ENCODE measurements at places on chromosomes 7 and 10. TPM values are rescaled to one million over a fixed set of nuclear protein-coding genes. Genes with fewer than 3 reads are reported as not detected.

GRCh38 chr7:52462474-52462873 lies 573.0 kb upstream of the POM121L12 start:
- H3K4me3 ChIP-seq: no peak overlapping the region
- H3K27ac ChIP-seq: peak overlapping the region; percentile 54
- peaks cover 12% of the 10 kb centered on the region for H3K4me1 ChIP-seq
- no peak for DNase-seq

GRCh38 chr10:119025336-119025735 lies 4.2 kb upstream of the NANOS1 start:
- H3K4me3 ChIP-seq: no peak overlapping the region
- peaks cover 48% of the 10 kb centered on the region for H3K4me1 ChIP-seq
- H3K27ac ChIP-seq: peak overlapping the region; percentile 42
- H3K27me3 ChIP-seq: no peaks in the 10 kb centered on the region
- peak; percentile 85 for DNase-seq

GRCh38 chr10:62577666-62578291 lies 203.6 kb downstream of the ZNF365 start:
- no peaks in the 10 kb centered on the region for H3K36me3 ChIP-seq
- no peaks in the 10 kb centered on the region for H3K27me3 ChIP-seq
- no peak for DNase-seq
- no peak overlapping the region for H3K27ac ChIP-seq
- peaks cover 4% of the 10 kb centered on the region for H3K4me1 ChIP-seq

GRCh38 chr10:77192402-77192801 lies 445.2 kb downstream of the KCNMA1 start:
- H3K4me3 ChIP-seq: no peak overlapping the region
- peaks cover 46% of the 10 kb centered on the region for H3K4me1 ChIP-seq
- H3K27ac ChIP-seq: no peak overlapping the region
- peak; percentile 88 for DNase-seq
- H3K36me3 ChIP-seq: no peaks in the 10 kb centered on the region
- no peaks in the 10 kb centered on the region for H3K27me3 ChIP-seq

DNA sequence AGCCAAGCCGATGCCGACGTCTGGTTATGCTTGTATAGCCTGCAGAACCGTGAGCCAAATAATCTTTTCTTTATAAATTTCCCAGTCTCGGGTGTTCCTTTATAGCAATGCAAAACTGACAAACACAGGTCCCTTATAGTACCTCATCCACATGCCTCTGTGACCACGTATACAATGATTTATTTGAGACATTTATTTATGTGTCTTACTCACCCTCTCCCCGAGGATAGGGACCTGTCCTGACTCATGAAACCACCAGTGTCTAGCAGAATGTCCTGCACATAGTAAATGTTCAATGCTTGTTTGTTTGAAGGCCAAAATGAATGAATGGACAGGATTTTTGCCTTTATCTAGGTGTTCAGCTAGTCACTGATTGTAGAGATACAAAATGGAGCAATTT lies 147.9 kb upstream of the FZD8 start:
- no peaks in the 10 kb centered on the region for H3K27me3 ChIP-seq
- peaks cover 40% of the 10 kb centered on the region for H3K4me1 ChIP-seq
- peak overlapping the region; percentile 5 for H3K4me3 ChIP-seq
- peak; percentile 100 for DNase-seq
- H3K36me3 ChIP-seq: peaks cover 19% of the 10 kb centered on the region

DNA sequence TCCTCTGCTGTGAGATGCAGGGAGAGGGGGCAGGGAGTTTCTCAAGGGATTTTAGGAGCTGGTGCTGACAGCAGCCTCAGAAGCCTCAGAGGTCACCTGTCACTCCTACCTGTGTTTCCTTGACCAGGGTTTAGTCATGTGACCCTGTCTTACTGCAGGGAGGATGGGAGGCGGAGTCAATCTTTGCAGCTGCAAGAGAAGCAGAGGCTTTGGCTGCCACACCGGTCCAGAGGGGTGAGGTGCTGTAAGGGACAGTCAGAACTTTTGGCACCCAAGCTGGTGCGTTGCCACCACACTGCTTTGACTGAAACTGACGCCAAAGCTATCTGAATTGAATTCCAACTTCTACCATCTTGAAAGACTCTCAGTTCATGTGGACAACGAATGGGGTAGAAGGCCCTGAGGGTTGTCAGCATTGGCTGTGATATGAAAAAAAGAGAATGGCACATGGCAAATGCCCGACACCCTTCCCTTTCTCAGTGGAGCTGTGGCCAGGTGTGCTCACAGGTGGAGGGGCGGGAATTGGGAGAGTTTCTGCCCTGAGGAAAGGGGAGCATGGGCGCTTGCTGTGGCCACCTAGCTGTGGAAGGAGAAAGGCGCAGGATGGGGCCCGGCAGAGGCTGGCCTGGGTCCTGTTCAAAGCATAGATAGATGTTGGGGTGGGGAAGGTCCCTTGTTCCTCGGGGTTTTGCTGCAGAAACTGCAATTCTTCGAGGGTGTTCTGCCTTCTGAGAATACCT lies 69.3 kb downstream of the ARHGAP22 start:
- no peaks in the 10 kb centered on the region for H3K27me3 ChIP-seq
- no peak overlapping the region for H3K27ac ChIP-seq
- no peaks in the 10 kb centered on the region for H3K4me1 ChIP-seq
- H3K4me3 ChIP-seq: no peak overlapping the region
- peak; percentile 34 for DNase-seq

DNA sequence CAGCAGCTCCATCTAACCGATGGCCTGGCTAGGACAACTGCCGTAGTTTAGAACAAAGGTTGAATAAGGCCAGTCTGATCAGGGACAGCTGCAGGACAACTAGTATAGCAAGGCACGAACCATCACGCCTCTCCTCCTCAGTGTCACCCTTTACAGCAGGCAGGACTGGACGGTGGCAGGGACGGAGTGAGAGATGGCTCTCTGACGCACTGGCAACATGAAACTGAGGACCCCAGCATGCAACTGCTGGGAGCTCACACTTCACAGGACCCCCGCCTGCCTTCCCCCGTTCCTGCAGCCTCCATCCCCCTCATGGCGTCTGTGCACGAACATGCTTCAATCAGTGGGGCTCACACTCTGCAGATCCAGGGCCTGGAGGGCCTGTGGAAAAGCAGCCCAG lies 53.7 kb downstream of the ZRANB1 start:
- H3K4me1 ChIP-seq: no peaks in the 10 kb centered on the region
- peaks cover 7% of the 10 kb centered on the region for H3K36me3 ChIP-seq
- no peak overlapping the region for H3K27ac ChIP-seq
- no peak overlapping the region for H3K4me3 ChIP-seq
- DNase-seq: no peak

- no peaks in the 10 kb centered on the region for H3K27me3 ChIP-seq
- no peak for DNase-seq
- H3K4me3 ChIP-seq: no peak overlapping the region
- H3K4me1 ChIP-seq: no peaks in the 10 kb centered on the region
These were observed 23.6 kb downstream of the C7orf57 start for GRCh38 chr7:48058990-48059389.

ASAH2 gene
- 14.0 TPM for total RNA-seq

TECTB gene
- total RNA-seq: not detected

ARL4A gene
- total RNA-seq: 25.1 TPM

SPDYE11 gene
- not detected for total RNA-seq

SLC25A13 gene
- total RNA-seq: 14.6 TPM

RPEL1 gene
- not detected for total RNA-seq
